ENCODE measurements at places on chromosomes 5 and 9.

- no peaks in the 10 kb centered on the region for H3K27me3 ChIP-seq
- no peak for DNase-seq
- no peak overlapping the region for H3K27ac ChIP-seq
- no peak overlapping the region for H3K4me3 ChIP-seq
Observed at GRCh38 chr5:5585751-5586341, 163.4 kb downstream of the ICE1 start.

GRCh38 chr5:80216096-80216495 lies 39.8 kb downstream of the SERINC5 start:
- H3K4me3 ChIP-seq: peak overlapping the region; percentile 77
- peak; percentile 45 for DNase-seq
- no peaks in the 10 kb centered on the region for H3K27me3 ChIP-seq
- H3K36me3 ChIP-seq: peaks cover 15% of the 10 kb centered on the region

DNA sequence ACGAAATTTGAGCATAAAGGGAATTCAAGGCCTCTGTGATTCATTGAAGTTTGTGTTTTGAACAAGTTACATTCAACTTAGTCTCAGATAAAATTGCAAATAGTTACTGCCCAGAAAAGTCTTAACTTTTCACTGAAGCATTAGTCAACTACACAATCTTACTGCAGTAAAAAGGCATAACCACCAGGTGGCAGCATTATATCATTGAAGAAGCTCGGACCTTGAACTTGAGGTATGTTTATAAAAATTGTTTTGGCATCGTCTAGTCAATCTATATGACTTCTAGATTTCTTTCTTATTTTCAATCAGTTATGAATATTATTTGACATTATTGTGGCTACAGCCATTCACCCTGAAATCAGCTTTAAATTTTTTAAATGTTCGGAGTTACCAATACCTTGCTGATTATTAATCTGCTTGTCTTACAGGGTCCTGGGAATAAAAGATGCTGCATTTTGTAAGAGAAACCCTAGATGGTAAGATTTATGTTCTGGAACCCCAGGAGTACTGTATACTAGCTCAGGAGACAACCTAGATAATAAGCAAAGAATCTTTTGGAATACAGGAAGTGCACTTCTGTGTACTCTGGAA lies 83.9 kb upstream of the GRAMD2B start:
- DNase-seq: peak; percentile 50
- H3K27ac ChIP-seq: no peak overlapping the region
- H3K36me3 ChIP-seq: no peaks in the 10 kb centered on the region
- peaks cover 16% of the 10 kb centered on the region for H3K27me3 ChIP-seq
- no peak overlapping the region for H3K4me3 ChIP-seq

- DNase-seq: no peak
- H3K4me3 ChIP-seq: no peak overlapping the region
- H3K4me1 ChIP-seq: no peaks in the 10 kb centered on the region
Observed at GRCh38 chr5:1429066-1429465, 16.2 kb downstream of the SLC6A3 start.

GRCh38 chr5:95617057-95617456 lies 2.8 kb upstream of the GPR150 start:
- H3K36me3 ChIP-seq: peaks cover 22% of the 10 kb centered on the region
- no peak overlapping the region for H3K27ac ChIP-seq
- H3K27me3 ChIP-seq: peaks cover 14% of the 10 kb centered on the region
- H3K4me1 ChIP-seq: peaks cover 31% of the 10 kb centered on the region

DNA sequence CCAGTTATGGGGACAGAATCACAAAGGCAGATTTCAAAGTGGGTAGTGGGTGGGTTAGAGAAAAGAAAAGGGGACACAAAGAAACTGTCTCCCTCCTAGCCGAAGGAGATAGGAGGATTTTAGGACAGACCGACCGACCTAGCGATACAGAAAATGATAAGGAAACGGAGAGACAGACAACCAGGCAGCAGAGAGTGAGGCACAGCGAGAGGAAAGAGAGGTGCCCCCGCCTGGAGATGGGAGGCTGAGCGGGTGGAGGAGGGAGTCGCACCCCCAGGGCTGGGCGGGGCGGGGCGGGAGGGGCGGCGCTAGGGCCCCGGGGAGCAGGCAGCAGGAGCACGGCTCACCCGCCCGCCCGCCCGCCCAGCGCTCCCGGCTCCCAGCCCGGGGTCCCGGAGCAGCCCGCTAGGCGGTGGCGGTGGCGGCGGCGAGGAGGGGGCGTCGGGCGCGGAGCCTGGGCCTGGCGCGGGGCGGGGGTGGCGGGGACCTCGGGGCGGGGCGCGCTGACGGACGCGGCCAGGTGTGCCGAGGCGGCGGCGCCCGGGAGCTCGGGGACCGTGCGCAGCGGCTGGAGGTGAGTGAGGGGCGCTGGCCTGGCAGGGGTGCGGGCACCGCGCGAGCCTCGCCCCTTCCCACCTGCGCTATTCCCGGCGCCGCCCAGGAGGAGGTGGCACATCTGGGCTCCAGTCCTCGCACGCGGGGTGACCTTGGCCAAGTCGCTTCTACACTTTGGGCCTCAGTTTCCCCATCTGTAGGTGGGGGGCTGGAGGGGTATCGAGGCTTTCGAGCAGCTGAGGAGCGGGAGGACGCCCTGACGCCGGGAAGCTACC lies 15.9 kb upstream of the SYNPO start:
- peaks cover 25% of the 10 kb centered on the region for H3K27me3 ChIP-seq
- H3K27ac ChIP-seq: no peak overlapping the region
- peaks cover 13% of the 10 kb centered on the region for H3K4me1 ChIP-seq
- peak overlapping the region; percentile 57 for H3K4me3 ChIP-seq
- no peaks in the 10 kb centered on the region for H3K36me3 ChIP-seq

DNA sequence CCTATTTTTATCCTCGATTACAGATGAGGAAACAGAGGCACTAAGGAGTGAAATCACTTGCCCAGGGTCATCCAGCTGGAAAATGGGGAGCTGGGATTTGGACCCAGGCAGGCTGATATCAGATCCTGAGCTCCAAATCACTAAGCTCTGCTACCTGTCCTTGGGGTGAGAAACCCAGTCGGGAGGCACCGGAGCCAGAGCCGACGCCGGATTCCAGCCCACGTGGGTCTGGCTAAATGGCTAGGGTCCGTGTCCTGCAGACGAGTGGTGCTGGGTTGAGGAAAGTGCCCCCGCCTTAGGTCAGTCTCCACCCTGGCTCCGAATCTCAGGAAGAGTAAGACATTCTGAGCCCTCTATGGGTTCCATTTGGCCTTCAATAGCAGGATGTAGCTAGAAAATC lies 61.3 kb upstream of the GGTA1 start:
- no peaks in the 10 kb centered on the region for H3K36me3 ChIP-seq
- no peak overlapping the region for H3K27ac ChIP-seq
- peaks cover 17% of the 10 kb centered on the region for H3K4me1 ChIP-seq
- no peak overlapping the region for H3K4me3 ChIP-seq

GRCh38 chr5:27130587-27130986 lies 92.2 kb upstream of the CDH9 start:
- no peaks in the 10 kb centered on the region for H3K4me1 ChIP-seq
- H3K27ac ChIP-seq: no peak overlapping the region
- DNase-seq: no peak
- no peaks in the 10 kb centered on the region for H3K36me3 ChIP-seq
- no peak overlapping the region for H3K4me3 ChIP-seq
- H3K27me3 ChIP-seq: no peaks in the 10 kb centered on the region

- no peak overlapping the region for H3K4me3 ChIP-seq
- peaks cover 34% of the 10 kb centered on the region for H3K27me3 ChIP-seq
- H3K4me1 ChIP-seq: peaks cover 17% of the 10 kb centered on the region
- no peak for DNase-seq
- no peaks in the 10 kb centered on the region for H3K36me3 ChIP-seq
- no peak overlapping the region for H3K27ac ChIP-seq
Observed at GRCh38 chr5:159422361-159422760, 92.1 kb upstream of the IL12B start.

DNA sequence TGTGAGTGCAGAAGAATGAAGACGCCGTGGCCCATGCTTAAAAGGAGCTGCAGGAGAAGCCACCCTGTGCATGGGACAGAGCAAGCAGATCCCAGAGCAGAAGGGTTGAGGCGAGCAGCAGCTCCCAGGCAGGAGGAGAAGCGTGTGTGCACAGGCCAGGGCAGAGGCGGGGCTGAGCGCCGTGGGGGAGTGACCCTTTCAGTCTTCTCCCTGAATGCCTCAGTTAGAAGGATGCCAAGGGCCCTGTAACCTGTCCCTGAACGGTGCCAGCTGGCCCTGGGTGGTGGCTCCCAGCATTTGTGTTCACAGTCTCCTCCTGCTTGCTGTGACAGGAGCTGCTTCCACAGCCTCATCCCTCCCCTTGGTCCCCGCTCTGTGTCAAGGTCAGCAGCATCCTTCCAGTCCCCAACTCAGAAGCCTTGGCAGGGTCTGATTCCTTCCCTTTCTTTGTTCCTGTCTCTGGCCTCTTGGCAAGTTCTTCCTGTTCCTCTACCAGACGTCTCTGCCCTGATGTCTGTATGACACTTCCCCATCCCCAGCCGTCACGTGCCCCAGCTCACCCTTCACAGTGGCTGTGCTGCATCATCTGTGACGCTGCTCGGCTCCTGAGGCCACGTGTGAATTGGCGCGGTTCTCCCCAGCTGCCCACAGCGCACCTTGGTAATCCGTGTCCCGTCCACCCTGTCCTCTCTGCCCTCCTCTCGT lies 5.2 kb downstream of the EXOC3 start:
- DNase-seq: no peak
- H3K4me3 ChIP-seq: no peak overlapping the region
- peaks cover 63% of the 10 kb centered on the region for H3K36me3 ChIP-seq
- H3K27ac ChIP-seq: no peak overlapping the region

DNA sequence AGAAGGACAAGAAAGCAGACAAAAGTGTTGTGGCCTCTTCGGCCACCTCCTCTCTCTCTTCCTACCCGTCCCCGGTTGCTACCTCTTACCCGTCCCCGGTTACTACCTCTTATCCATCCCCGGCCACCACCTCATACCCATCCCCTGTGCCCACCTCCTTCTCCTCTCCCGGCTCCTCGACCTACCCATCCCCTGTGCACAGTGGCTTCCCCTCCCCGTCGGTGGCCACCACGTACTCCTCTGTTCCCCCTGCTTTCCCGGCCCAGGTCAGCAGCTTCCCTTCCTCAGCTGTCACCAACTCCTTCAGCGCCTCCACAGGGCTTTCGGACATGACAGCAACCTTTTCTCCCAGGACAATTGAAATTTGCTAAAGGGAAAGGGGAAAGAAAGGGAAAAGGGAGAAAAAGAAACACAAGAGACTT lies 2.4 kb downstream of the EGR1 start:
- peaks cover 10% of the 10 kb centered on the region for H3K4me1 ChIP-seq
- H3K27ac ChIP-seq: no peak overlapping the region
- peak overlapping the region; percentile 83 for H3K4me3 ChIP-seq
- H3K27me3 ChIP-seq: peaks cover 15% of the 10 kb centered on the region

GRCh38 chr5:64811050-64811640 lies 42.4 kb downstream of the CWC27 start:
- peaks cover 23% of the 10 kb centered on the region for H3K4me1 ChIP-seq
- peaks cover 24% of the 10 kb centered on the region for H3K36me3 ChIP-seq
- H3K27me3 ChIP-seq: no peaks in the 10 kb centered on the region
- no peak overlapping the region for H3K4me3 ChIP-seq
- no peak for DNase-seq

DNA sequence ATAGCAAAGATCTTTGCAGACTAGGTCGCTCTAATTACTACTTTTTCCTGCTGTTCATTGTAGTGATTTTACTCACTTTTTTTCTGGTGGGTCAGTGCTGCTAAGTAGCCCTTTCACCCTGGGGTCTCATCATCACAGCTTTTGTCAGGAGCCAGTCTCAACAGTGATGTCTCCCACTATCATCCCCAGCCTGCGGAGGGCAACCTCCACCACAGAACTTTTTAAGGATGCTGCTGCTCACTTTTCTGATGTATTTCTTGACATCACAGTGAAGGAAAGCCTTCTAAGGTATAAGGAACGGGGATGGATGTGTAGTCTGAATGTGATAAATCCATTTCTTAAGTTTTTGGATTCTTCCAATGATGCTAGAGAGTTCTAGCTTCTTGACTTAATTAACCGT lies 242.5 kb upstream of the RIOK2 start:
- no peak overlapping the region for H3K27ac ChIP-seq
- H3K27me3 ChIP-seq: no peaks in the 10 kb centered on the region
- H3K36me3 ChIP-seq: no peaks in the 10 kb centered on the region

DNA sequence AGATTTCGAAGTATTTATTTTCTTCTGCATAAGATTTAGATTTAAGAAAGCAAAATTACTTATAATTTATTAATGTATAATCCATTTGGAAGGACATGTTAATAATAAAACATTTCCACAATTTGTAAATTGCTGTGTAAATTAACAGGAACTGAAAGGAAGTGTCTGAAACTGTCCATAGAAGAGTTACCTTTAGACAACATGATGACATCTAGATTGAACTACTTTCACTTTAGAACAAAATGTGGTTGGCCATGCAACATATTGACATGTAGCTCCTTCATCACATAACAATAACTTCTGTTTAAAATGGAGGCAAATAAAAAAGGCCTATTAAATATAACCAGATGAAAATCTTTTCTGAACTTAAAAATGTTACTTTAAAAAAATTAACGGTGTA lies 1849.5 kb upstream of the ACO1 start:
- H3K4me1 ChIP-seq: no peaks in the 10 kb centered on the region
- H3K27ac ChIP-seq: no peak overlapping the region
- H3K27me3 ChIP-seq: no peaks in the 10 kb centered on the region
- no peak overlapping the region for H3K4me3 ChIP-seq
- DNase-seq: no peak
- H3K36me3 ChIP-seq: no peaks in the 10 kb centered on the region

- H3K27me3 ChIP-seq: peaks cover 3% of the 10 kb centered on the region
- no peak overlapping the region for H3K4me3 ChIP-seq
- peaks cover 3% of the 10 kb centered on the region for H3K4me1 ChIP-seq
- no peak for DNase-seq
- no peak overlapping the region for H3K27ac ChIP-seq
Observed at GRCh38 chr9:128053560-128053959, 13.6 kb downstream of the NAIF1 start.

DNA sequence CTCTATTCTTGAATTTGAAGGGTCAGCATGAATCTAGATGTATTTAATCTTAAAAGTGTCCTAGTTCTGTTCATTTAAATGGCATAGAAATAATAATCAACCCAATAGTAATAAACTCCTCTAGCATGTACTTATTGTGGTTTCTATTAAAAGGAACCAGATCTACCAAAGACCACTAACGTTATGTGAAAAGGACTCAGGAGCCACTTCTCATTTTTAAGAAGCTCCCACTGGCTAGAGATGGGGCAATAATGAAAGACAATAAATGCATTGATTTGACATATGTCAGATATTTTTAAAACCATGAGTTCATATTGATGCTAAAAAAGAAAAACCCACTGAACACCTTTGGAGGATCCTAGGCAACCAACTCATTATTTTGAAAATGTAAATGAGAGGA lies 191.9 kb downstream of the ATP10B start:
- no peak overlapping the region for H3K27ac ChIP-seq
- H3K27me3 ChIP-seq: peaks cover 2% of the 10 kb centered on the region
- no peaks in the 10 kb centered on the region for H3K36me3 ChIP-seq
- no peak for DNase-seq
- peaks cover 12% of the 10 kb centered on the region for H3K4me1 ChIP-seq
- H3K4me3 ChIP-seq: no peak overlapping the region

GRCh38 chr5:142678529-142678928 lies 7.4 kb downstream of the FGF1 start:
- no peaks in the 10 kb centered on the region for H3K36me3 ChIP-seq
- H3K4me3 ChIP-seq: no peak overlapping the region
- no peak for DNase-seq
- H3K27ac ChIP-seq: no peak overlapping the region

GRCh38 chr5:52453176-52453575 lies 334.5 kb upstream of the ITGA1 start:
- no peak overlapping the region for H3K4me3 ChIP-seq
- DNase-seq: no peak
- no peaks in the 10 kb centered on the region for H3K36me3 ChIP-seq
- peaks cover 10% of the 10 kb centered on the region for H3K27me3 ChIP-seq
- no peaks in the 10 kb centered on the region for H3K4me1 ChIP-seq

GRCh38 chr9:86549920-86550319 lies 195.7 kb upstream of the TUT7 start:
- no peak overlapping the region for H3K4me3 ChIP-seq
- no peaks in the 10 kb centered on the region for H3K36me3 ChIP-seq
- peaks cover 10% of the 10 kb centered on the region for H3K27me3 ChIP-seq
- H3K4me1 ChIP-seq: no peaks in the 10 kb centered on the region

Data from activated CD8-positive, alpha-beta memory T cell treated with anti-CD3 and anti-CD28 coated beads, Interleukin-2, amount 10 ng/mL, durations not matched to agents 7 days and 5 days (primary cell).